ENCODE measurements at places on chromosomes 3 and 15. TPM values are rescaled to one million over a fixed set of nuclear protein-coding genes. Genes with fewer than 3 reads are reported as not detected.

Gene IL17RD
- total RNA-seq: 1.4 TPM

Gene PTPRG
- total RNA-seq: 36.7 TPM

Gene NUP210
- total RNA-seq: 14.9 TPM

Gene MAPKBP1
- total RNA-seq: 14.7 TPM

Gene TFDP2
- total RNA-seq: 62.4 TPM

Gene SCAP
- total RNA-seq: 60.7 TPM

Gene CAMK2N2
- 0.77 TPM for total RNA-seq

Gene CHRM5
- total RNA-seq: not detected

Gene SAMD7
- total RNA-seq: not detected

Gene TXNRD3
- total RNA-seq: 9.4 TPM

Gene CFAP20DC
- 5.7 TPM for total RNA-seq

Gene IQCH
- total RNA-seq: 4.3 TPM

Gene NR1I2
- total RNA-seq: not detected

Gene MCTP2
- 18.3 TPM for total RNA-seq

Gene LOXL1
- not detected for total RNA-seq

Gene CALML4
- total RNA-seq: 3.7 TPM

Gene SI
- not detected for total RNA-seq

Gene FOXB1
- not detected for total RNA-seq

Gene MRPS11
- 92.9 TPM for total RNA-seq

Gene CORO2B
- not detected for total RNA-seq

Gene PRSS50
- total RNA-seq: not detected

Gene FBXL22
- not detected for total RNA-seq

Gene SLC6A11
- 0.13 TPM for total RNA-seq

Gene ACTC1
- total RNA-seq: not detected

Gene CHST13
- total RNA-seq: 1.7 TPM

Gene ROPN1
- total RNA-seq: 33.4 TPM

Gene IL5RA
- total RNA-seq: not detected

Gene SCN11A
- not detected for total RNA-seq

Gene HCN4
- not detected for total RNA-seq

Gene TEX55
- total RNA-seq: not detected

Gene SNX22
- 3.7 TPM for total RNA-seq

Gene GOLGA8J
- total RNA-seq: 0.16 TPM

Gene VIPR1
- not detected for total RNA-seq

Gene MYL3
- not detected for total RNA-seq

Gene PTX3
- total RNA-seq: not detected

Gene PRR20G
- total RNA-seq: not detected

Gene IL17RE
- total RNA-seq: 0.29 TPM

Gene MESP2
- 0.27 TPM for total RNA-seq

Gene CCR3
- not detected for total RNA-seq

Gene CIB2
- total RNA-seq: 15.4 TPM

Gene SPATA12
- total RNA-seq: 0.69 TPM
